Urinary bladder (tissue), 4 donors: ENCODE measurements at places on chromosomes 5 and 9.

GRCh38 chr5:142942901-142943300 lies 172.7 kb downstream of the ARHGAP26 start:
- no peak for DNase-seq

DNA sequence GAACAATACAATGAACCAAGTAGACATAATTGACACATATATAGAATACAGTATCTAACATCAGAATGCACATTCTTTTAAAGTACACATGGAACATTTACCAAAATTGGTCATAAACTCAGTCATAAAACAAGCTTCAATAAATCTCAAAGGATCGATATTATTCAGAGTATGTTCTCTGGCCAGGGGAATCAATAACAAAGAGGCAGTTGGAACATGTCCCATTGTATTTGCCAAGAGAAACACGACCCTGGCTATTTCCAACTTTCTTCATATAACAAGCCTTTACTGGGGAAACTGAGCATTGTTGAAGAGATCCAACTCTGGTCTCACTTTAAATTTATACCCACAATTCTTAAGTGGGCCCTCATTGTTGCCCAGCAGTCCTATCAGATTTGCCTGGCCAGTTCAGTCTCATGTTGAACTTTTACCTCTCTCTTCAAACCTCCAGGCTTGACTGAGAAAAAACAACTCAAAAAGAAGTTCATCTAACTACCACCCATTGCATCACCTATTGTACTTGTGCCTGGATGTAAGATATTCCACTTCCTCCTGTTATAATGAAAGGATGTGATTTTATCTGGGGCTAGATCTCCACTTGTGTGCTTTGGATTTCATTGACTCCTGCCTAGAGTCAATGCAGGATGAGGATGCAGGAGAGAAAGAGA lies 162.5 kb downstream of the HSPA4 start:
- no peak for DNase-seq

DNA sequence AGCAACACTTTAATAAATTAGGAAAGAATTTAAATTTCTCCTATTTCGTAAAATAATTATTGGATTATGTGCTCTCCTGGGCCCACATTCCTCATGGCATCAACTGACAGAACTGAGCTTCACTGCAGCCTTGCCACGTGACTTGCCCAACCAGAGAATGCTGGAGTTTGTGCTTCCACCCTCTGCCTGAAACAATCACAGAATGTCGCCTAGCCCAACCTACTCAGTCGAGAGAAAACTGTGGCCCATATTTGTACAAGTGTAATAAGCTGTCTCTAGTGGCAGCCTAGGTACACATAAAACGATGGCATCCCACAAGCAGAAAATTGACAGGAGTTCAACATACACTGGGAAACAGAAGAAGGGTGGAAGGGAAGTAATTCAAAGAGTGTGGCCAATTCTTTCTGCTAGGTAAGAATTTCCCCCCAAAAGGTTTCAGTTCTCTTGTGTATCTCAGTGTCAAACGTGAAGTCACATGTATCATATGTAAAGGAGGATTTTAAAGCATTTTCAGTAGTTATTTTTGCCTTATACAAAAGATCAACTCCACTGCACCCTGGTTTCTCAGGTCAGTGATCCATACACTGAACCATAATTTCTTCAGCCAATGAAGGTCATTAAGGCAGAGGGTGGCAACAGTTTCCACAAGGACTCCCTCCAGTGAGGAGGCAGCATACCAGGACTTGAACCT lies 41.7 kb downstream of the ZNF608 start:
- no peak for DNase-seq

DNA sequence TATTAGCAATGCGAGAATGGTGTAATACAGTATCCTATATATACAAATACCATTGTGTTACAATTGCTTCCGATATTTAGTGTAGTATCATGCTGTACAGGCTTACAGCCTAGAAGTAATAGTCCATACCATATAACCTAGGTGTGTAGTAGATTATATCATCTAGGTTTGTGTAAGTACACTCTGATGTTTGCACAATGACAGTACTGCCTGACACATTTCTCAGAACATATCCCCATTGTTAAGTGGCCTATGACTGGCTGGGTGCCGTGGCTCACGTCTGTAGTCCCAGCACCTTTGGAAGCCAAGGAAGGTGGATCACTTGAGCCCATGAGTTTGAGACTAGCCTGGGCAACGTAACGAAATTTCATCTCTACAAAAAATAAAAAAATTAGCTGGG lies 124.6 kb downstream of the PAM start:
- DNase-seq, result no peak

GRCh38 chr5:44997506-44997905 lies 188.8 kb downstream of the MRPS30 start:
- no peak for DNase-seq

- no peak for DNase-seq
These were observed 338.8 kb downstream of the NNT start for GRCh38 chr5:43941806-43942205.

- DNase-seq, result no peak
These were observed 170.5 kb downstream of the NR3C1 start for GRCh38 chr5:143233031-143233430.

DNA sequence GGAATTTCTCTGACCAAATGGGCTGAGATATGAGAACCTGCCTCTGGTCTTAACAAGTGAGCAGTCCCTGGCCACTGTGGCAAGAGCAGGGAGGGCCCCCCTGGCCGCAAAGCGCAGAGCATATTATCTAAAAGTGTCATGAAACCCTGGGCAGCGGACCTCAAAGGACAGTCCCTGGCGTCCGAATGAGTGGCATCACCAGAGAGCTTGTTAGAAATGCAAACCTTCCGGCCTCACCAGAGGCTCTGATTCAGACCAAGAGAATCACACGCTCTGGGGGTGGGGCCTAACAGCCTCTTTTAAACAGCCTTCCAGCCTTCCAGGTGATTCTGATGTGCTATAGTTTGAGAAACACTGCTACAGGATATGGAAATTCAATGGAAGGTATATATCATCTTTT lies 10.9 kb downstream of the PTPN3 start:
- no peak for DNase-seq

DNA sequence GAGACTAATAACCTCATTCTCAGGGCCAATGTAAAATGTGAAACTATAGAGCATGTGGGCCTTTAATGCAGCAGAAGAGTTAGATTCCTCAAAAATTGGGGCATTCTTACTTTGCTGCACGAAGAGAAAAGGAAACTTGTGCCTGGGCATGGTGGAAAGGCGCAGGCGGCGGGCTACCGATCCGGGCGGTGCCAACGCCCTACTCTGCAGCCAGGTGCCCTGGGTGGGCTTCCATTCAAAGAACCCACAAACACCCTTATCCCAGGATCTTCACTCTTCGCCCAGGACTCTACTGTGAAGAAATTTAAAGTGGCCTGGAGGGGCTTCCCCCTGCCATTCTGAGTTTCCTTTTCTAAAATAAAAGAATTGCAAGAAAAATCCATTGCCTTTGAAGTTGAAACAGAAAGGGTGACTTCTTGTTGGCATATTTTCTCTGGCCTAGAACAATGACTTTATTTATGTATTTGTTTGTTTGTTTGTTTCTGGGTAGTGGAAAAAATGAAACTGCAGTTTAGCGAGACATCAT lies 124.9 kb downstream of the TMEM161B start:
- DNase-seq, result no peak

DNA sequence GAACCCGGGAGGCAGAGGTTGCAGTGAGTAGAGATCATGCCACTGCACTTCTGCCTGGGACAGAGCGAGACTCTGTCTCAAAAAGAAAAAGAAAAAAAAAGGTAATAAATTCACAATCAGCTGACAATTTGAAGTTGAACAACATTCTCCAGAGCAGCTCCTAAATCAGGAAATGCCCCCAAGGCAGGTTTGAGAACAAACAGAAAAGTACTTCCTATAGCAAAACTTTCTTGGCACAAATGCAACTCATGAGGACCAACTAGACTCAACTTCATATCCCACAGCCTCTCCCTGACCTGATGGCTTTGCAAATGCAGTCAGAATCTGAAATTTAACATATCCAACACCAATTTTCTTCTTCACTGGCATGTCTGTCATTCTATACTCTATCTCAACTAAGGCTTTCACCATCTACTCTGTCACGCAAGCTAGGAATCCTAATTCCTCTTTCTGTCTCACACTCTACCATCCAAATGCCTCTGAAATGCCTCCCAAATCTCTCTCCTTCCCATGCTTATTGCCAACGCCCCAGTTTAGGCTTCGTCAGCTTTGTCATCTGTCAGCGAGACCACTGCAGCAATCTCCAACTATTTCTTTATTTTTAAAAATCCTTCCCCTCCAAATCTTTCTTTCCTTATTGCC lies 113.3 kb downstream of the MAPKAP1 start:
- DNase-seq, result no peak

DNA sequence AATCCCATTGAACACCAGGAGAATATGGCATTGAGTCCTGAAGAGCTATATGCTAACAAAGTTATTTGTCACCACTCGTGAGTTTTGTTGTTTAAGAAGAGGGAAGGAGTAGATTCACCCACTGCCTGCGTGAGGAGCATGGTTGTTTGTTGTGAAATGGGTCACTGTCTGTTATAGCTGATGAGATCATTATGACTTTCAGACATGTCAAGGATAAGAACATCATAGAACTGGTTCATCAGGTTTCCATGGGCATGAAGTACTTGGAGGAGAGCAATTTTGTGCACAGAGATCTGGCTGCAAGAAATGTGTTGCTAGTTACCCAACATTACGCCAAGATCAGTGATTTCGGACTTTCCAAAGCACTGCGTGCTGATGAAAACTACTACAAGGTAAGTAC lies 76.9 kb downstream of the SYK start:
- no peak for DNase-seq

- DNase-seq, result no peak
These were observed 1336.1 kb upstream of the CDH9 start for GRCh38 chr5:28374492-28374967.

GRCh38 chr5:95920822-95921221 lies 40.8 kb downstream of the ELL2 start:
- no peak for DNase-seq

GRCh38 chr9:128160603-128160987 lies 530 bp downstream of the BBLN start:
- DNase-seq, result no peak

DNA sequence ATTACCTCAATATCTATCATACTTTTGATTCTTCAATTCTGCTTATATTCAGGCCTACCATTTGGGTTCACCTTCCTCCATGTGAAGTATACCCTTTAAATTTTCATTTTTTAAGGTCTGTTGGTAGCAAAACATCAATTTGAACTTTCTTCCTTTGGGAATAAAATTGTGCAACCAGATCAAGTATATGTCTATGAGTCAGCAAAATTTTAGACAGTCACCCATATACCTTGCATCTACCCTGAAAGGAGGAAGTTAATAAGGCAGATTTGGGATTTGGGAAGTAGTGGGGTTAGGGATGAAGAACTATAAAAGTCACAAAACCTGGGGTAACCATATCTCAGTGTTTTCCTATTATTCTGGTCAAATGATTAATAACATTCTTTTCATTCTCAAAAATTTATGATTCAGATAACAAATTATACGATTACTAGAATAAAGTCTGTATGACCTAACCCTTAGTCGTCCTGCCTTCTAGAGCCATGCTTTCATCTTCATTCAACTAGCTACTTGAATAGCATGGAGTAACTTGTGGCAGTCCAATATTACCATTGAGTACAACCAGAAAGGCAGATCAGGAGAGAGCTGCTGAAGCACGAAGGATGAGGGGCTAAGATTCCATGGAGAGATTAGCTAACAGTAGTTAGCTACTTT lies 2.8 kb upstream of the IL33 start:
- no peak for DNase-seq

DNA sequence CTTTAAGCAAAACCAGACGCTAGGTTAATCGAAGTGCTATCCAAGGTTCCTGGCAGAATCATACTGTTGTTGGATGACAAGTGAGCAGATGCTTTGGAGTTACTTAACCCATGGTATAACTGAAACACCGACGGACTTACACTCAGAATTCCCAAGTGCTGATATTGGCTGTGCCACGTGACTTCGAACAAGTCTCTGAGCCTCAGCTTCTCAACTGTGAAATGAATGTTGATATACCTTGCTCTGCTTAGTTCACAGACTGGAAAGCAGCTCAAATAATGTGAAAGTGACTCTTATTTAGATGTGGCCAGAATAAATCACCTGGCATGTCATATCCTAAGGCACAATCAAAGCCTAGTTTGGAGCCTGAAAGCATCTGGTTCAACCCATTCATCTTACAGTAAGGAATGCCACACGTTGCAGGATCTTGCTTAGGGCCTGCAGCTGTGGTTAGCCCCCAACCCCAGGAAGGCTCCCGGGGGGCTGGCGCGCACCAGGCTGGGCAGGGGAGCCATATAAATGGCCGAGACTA lies 759 bp downstream of the GEMIN5 start:
- no peak for DNase-seq

DNA sequence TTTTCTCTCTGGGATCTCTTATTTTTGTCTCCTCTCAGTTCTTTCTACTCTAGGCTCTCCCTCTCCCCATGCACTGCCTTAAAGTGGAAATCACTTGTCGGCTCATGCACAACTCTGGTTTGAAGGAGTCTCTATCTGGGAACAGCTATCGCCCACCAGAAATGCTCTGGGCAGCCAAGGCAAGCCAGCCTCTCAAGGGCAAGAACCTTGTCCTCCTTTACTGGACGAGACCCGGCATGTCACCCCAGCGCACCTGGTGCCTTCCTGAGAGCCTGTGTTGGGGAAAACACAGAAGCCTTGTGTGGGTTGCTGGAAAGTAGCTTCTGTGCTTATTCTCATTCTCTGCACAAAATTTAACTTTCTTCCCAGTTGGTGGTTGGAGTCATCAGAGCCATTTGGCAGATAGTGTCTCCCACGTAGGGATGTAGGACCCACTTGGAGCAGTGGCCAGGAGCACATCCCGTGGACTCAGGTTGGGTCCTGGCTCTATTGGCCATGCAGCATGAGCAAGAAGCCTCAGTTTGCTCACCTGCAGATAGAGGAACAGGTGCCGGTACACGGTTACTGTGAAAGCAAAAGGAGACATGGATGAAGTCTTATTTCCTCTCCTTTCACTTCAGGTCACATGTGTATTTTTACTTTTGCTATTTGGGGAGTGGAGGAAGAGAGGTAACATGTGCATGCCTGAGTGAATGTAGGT lies 165.3 kb downstream of the IRX2 start:
- DNase-seq, result no peak

DNA sequence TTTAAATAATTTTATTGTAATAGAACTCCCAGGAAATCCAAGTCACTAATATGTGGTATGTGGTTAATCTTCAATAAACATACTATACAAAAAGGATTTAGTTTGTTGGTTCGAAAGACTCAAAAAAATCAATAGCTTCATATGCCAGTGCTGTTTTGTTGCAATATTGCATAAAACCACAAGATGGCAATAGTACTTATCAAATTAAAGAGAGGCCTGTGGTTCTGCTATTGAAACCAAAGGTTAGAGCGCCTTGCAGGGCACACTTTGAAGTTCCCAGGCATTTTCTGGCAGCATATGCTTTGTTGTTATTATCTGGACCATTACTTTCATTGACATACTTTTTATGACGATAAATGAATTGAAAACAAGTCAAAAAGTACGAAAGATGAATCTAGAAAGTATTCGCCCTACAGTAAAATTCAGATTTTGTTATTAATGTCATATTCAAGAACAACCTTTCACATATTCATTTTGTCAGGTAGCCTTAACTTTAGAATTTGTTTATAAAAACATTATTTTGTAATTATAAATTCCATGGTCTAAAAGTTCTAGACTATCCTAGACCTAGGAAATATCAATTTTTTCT lies 316.3 kb downstream of the MCTP1 start:
- peak; percentile 42 for DNase-seq
